ENCODE measurements at places on chromosomes 3 and 15.

- no peak for DNase-seq
Measured at GRCh38 chr3:140727886-140728285, 50.0 kb downstream of the TRIM42 start.

DNA sequence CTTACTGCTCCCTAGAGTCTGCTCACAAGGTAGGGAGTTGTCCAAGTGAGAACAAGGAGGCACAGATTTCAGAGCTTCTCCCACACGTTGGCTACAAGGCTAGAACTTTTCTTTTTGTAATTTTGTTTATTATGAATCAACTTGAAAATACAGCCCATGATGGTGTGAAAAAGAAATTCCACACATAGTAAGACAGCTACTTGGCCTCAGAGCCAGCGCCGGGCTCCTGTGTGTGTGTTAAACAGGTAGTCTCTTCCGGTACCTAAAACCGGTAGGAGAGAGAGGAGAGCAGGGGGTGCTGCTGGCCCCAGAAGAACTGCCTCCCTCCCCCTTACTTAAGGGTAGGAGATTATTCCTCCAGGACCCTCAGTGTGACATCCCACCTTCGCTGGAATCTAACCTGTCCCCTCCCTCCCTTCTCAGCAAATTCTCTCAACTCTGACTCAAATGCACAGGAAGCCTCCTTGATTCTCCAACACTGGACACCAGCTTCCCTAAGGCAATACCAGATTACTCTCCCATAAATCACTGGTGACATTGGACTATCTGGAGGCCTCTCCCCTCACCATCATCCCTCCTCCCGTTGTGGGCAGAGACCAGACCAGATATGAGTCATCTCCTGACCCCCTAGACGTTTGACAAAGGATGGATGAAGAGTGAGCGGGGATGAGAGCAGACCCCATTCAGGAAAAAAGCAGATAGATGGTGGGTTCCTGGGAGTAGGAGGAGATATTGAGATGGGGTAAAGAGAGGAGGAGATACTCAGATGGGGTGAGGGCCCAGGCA, 4.5 kb upstream of the IP6K1 start:
- DNase-seq = no peak

- no peak for DNase-seq
Measured at GRCh38 chr3:4191971-4192370, 111.2 kb upstream of the SETMAR start.

DNA sequence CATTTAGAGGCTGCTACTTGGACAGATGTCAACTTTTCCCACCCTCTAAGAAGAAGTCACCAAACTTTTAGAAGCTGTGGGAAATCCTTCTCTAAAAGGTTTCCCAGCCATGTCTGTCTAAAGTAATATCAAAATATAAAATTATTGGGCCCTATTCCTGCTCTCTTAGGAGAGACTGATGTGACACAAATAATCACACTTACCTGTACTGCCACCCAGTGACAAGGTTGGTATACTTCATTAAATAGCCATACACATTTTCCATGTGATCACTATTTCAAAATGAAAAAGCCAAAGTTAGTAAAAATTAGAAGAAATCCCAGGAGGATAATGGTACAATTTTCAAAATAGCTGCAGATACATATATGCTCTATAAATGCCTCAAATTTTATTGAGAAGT, 12.6 kb downstream of the OSBPL11 start:
- no peak for DNase-seq

GRCh38 chr15:27683121-27683520, 416.0 kb downstream of the OCA2 start:
- DNase-seq = no peak

Measured in SHP77 (cell line).